ENCODE measurements at places on chromosomes 3 and 15.

GRCh38 chr3:101095693-101096430 lies 102.6 kb upstream of the ABI3BP start:
- H3K4me1 ChIP-seq, result no peaks in the 10 kb centered on the region
- no peak overlapping the region for H3K4me3 ChIP-seq
- H3K27me3 ChIP-seq, result peaks cover 25% of the 10 kb centered on the region
- no peaks in the 10 kb centered on the region for H3K36me3 ChIP-seq
- no peak for DNase-seq

DNA sequence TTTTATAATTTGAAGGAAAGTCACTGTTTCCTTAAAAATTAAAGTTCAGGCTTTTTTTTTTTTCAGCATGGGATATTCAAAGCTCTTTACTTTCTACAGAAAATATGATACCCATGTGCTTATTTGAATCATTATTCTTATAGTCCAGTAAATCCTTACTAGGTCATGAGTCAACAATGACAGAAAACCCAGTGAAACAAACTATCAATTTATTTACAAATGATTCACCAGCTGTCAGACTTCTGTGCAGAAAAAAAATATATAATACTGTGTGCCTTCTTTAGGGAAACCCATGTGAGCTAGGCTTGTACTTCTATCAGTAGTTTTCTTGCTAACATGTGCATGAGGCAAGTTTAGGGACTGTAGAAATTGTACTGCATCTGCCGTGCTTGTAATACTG lies 1.2 kb downstream of the ACP3 start:
- peaks cover 22% of the 10 kb centered on the region for H3K27me3 ChIP-seq
- DNase-seq, result no peak
- H3K4me3 ChIP-seq, result no peak overlapping the region
- H3K36me3 ChIP-seq, result no peaks in the 10 kb centered on the region
- H3K4me1 ChIP-seq, result no peaks in the 10 kb centered on the region

GRCh38 chr3:46612324-46612723 lies at the start of gene FAM240A:
Gene FAM240A, plus strand, starts transcription at chr3:46612525. Its CDS starts 159 bp downstream, at chr3:46612684.
- no peak within 1 kb of the TSS for H3K27ac ChIP-seq
- DNase-seq, result no peak

- H3K4me1 ChIP-seq, result peaks cover 8% of the 10 kb centered on the region
- no peak overlapping the region for H3K27ac ChIP-seq
- no peak overlapping the region for H3K4me3 ChIP-seq
- H3K27me3 ChIP-seq, result no peaks in the 10 kb centered on the region
- H3K36me3 ChIP-seq, result no peaks in the 10 kb centered on the region
Observed at GRCh38 chr15:92706201-92706600, 50.6 kb upstream of the FAM174B start.

DNA sequence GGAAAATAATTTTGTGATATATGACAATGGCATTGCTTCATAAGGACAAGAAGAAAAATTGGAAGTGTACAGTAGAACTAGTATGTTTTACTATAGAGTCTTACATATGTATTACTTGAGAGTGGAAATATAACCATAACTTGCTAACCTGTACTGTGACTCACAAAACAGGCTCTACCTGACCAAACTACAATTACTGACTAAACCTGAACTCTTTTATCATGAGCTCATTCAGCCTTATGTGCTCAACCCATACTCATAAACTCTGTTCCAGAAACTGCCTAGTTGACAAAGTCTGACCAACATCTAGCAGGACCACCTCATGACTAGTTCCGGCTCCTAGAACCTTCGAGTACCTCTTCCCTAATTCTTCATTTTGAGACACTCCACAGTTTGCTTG lies 6.3 kb downstream of the CDIN1 start:
- H3K27ac ChIP-seq, result no peak overlapping the region
- peaks cover 27% of the 10 kb centered on the region for H3K4me1 ChIP-seq
- no peak for DNase-seq
- H3K4me3 ChIP-seq, result no peak overlapping the region
- no peaks in the 10 kb centered on the region for H3K27me3 ChIP-seq
- H3K36me3 ChIP-seq, result peaks cover 2% of the 10 kb centered on the region

DNA sequence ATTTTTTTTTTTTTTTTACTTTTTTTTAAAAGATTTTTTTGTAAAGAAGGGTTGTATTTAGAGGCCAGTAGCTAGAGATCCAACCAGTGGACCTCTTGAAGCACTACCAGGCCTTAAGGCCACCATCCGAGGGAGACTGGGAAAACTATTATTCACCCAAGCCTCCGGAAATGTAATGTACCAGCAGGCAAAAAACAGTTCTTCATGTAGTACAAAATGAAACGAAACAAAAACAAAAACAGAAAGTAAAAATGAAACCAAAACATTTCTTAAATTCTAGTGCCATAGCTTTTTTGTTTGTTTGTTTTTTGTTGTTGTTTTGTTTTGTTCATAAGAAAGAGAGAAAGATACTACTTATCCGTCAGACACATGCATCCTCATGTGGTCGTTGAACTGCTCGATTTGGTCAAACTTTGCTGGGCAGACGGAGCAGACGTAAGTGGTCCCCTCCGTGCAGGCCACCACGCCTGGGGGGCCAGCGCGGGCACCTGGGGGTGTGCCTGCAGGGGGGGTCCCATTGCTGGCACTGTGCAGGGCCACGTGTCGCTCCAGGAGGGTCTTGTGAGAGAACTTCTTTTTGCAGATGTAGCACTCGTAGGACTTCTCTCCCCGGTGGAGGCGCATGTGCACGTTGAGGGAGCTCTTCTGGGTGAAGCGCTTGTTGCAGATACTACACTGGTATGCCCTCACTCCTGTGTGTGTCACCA lies 45.0 kb downstream of the TIGIT start:
- H3K27me3 ChIP-seq, result no peaks in the 10 kb centered on the region
- H3K4me3 ChIP-seq, result no peak overlapping the region
- DNase-seq, result no peak
- H3K4me1 ChIP-seq, result peaks cover 48% of the 10 kb centered on the region
- peaks cover 8% of the 10 kb centered on the region for H3K36me3 ChIP-seq

DNA sequence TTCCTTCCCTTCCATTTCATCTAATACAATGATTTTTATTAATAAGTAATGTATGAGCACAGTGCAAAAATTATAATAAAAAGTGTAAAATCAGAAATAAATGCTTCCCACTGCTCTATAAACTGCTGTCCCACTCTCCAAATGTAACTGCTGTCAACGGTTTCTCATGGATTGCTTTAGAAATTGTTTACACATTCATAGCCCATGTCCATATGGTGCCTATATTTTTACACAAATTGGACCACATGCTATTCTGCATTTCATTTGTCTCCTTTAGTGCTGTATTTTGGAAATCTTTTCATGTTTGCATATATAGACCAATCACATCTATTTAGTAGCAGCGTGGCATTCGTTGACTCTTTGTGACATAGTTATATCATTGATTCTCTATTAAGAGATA lies 164.7 kb upstream of the SLCO3A1 start:
- H3K4me3 ChIP-seq, result no peak overlapping the region
- no peaks in the 10 kb centered on the region for H3K36me3 ChIP-seq
- no peaks in the 10 kb centered on the region for H3K4me1 ChIP-seq
- DNase-seq, result no peak

DNA sequence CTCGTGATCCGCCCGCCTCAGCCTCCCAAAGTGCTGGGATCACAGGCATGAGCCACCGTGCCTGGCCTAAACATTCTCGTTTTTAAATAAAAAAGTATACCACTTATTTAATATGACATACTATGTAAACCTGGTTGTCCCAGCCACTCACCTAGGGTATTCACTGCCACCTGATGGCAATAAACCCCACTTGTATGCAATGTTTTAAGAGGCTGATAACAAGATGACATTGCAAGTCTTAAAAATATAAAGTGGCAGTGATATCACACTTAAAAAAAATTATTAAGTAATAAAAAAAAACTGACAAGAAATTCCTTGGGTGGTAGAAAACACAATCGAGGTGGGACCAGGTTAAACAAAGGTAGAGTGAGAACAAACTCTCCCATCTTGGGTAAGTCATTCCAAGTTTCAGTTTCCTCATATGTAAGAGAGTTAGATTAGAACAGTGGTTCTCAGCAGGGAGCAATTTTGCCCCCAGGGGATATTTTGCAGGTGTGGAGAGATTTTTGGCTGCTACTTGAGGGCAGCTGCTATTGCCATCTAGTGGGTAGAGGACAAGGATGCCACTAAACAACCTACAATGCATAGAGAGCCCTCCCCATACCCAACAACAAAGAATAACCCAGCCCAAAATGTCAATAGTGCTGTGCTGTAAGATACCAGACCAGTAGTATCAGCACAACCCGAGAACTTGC lies 14.5 kb downstream of the ARF4 start:
- peaks cover 77% of the 10 kb centered on the region for H3K36me3 ChIP-seq
- H3K27me3 ChIP-seq, result no peaks in the 10 kb centered on the region
- H3K4me3 ChIP-seq, result no peak overlapping the region
- peak overlapping the region; percentile 54 for H3K27ac ChIP-seq
